Posterior vena cava (tissue), 2 donors: ENCODE measurements at places on chromosomes 12 and 14.
A peak's percentile ranks its signal among the peaks of the same experiment; 100 is the strongest.

DNA sequence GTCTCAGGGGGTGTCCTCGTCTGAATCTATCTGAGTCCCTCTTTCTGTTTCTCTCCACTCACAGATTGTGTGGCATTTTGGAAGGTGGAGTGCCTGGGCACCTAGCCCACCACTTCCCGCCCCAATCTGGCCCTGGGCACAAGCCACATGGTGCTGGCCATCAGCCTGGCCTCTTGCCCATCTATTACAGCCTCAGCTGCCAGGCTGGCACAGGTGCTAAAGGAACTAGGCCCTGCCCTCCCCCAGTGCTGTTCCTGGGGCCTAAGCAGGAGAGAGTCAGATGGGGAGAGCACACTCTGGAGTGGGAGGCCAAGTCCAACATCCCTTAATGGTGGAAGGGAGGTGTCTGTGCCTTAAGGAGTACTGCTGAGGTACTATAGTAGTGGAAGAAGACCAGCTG is 8.3 kb upstream of the CALCOCO1 start:
- DNase-seq: peak; percentile 54

GRCh38 chr12:49673446-49674317 is 33.5 kb downstream of the FMNL3 start:
- DNase-seq: peak; percentile 97

DNA sequence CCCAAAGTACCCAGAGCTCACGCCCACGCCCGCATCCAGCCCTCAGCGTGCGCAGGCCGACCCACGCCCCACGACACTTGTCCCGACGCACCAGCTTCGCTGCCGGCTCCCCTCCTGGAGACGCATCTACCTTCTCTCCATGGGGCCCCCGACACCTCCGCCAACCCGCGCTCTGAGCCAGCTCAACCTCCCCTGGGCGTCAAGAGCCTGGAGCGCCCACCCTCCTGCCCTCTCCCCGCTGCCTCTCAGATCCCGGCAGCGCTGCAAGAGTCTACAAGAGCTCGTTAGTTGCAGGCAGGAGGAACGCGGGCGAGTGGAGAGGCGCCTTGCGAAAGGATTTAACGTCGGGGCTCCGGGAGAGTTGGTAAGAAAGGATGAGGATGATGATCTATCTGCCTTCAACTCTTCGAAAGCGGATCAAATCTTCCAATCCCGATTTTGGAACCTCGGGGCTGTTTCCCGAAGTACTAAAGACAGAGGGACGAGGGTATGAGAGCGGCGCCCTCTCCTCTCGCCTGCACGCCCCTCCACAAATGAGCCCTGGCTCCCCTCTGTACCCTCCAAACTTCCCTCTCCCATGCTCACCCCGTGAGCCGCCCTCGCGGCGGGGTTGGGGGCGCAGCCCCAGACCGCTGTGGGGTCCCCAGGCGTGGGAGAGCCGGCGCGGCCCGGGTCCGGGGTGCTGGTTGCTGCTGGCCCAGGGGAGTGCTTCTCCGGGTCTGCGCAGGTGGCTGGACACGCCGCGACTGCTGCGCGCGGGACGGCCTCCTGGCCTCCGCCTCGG is 979 bp downstream of the LTBP2 start:
- peak; percentile 85 for DNase-seq

DNA sequence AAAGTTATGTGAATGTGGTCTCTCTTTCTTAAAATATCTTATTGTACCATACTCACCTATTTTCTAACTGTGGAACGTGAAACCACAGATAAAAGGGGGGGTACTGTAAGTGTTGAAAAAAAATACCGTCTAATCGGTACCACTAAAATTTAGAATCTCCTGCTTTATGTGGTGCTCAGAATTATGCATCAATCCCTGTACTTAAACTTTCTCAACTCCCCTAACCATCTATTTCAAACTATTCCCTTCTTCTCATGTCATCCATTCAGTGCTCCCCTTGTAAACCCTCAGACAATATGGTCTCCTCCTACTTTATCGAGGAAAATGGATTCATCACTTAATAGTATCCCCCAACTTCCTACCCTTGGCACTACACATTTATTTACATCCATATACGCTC is 23.7 kb downstream of the DEPDC4 start:
- DNase-seq: no peak

DNA sequence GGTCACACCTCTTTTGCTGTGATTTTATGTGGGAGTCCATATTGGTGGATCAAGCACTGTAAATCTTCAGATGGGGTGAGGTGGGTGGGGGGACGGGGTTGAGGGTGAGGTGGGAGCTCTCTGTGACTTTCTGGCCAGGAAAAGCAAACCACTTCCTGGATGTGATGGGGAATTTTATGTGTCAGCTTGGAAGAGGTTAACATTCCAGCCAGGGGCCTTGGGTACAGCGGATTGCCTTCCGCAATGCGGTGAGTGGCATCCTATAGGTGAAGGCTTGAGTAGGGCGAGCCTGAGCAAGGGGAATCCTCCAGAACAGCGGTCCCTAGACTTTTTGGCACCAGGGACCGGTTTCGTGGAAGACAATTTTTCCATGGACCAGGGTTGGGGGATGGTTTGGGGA is 36.2 kb downstream of the DLK1 start:
- peak; percentile 25 for DNase-seq

- DNase-seq: peak; percentile 85
Measured at GRCh38 chr12:120584343-120585149, 3.3 kb upstream of the POP5 start.

DNA sequence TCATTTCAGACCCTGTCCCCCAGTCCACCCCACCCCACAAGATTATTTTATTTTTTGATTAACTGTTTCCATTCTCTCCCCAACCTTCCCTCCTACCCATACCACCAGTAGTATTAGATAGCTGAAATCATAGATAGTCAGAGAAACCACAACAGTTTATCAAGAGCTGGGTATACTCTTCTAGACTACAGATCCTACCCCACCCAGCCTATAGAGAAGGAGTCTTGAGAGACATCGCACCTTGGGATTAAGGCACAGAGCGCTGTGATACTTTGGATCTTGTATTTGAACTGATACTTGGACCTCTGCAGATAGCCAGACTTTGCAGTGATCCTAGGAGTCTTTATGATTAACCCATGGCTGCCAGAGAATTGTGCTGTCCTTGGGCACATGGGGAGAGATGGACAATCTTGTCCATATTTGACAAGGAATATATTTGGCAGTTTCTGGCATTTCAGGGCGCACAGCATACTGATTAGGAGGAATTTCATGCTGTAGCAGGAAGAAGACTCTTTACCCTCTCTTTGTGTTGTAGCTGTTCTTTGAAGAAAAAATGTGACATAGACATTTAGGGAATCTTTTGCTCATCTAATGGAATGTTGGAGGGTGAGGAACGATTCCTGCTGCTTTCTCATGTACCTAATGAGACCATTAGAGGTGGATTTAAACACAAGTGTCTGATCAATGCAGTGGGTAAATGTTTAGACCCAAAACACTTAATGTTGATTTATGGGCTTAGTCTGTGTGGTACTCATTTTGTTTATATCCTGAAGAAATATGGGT is 982 bp downstream of the RBMS2 start:
- DNase-seq: no peak

GRCh38 chr14:22973217-22974032 is 8.9 kb downstream of the AJUBA start:
- peak; percentile 79 for DNase-seq

GRCh38 chr14:96584199-96584906 is 82.2 kb downstream of the PAPOLA start:
- DNase-seq: peak; percentile 77

GRCh38 chr12:22480016-22480415 is 64.3 kb downstream of the C2CD5 start:
- DNase-seq: no peak

- no peak for DNase-seq
Measured at GRCh38 chr12:80766210-80766609, 49.5 kb downstream of the MYF5 start.

- DNase-seq: no peak
Measured at GRCh38 chr12:27545665-27546064, 21.7 kb downstream of the PPFIBP1 start.

DNA sequence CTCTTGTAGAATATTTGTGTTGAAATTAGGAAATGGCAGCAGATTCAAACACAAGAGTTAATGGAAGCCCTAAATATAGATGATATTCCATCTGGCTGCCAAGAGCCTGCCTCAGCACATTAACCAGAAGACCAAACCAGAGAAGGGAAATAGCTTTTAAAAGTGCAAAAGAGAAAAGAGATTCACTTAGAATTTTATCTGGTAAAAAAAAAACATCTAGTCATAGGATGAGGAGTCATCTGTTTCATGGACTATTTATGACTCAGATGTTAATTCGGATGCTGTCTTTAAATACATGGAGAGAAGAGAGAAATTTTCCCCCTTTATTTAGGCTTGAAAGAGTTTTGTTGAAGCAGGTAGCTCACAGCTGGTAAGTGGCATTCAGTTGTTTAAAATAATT is 201.6 kb upstream of the NUDT4 start:
- no peak for DNase-seq

- DNase-seq: no peak
Measured at GRCh38 chr12:94987801-94988200, 15.7 kb downstream of the NDUFA12 start.

DNA sequence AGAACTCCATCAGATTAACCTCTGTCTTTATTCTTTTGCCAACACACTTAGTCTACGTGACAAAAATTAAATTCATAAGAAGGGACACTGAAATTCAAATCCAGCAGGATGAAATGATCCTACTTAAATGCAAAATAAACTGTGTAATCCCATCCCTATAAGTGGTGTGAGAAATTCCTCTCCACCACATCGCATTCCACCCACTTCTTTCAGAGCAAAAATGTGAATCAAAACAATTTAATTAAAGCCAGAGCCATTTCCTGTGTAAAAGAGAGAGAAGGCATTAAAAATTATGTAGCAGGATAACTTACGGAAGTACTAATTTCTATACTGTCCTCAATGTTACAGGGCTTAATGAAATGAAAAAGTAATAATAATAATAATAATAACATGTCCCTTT is 844.3 kb downstream of the GALC start:
- no peak for DNase-seq

- peak; percentile 66 for DNase-seq
Measured at GRCh38 chr12:1839956-1840951, 19.9 kb downstream of the LRTM2 start.

DNA sequence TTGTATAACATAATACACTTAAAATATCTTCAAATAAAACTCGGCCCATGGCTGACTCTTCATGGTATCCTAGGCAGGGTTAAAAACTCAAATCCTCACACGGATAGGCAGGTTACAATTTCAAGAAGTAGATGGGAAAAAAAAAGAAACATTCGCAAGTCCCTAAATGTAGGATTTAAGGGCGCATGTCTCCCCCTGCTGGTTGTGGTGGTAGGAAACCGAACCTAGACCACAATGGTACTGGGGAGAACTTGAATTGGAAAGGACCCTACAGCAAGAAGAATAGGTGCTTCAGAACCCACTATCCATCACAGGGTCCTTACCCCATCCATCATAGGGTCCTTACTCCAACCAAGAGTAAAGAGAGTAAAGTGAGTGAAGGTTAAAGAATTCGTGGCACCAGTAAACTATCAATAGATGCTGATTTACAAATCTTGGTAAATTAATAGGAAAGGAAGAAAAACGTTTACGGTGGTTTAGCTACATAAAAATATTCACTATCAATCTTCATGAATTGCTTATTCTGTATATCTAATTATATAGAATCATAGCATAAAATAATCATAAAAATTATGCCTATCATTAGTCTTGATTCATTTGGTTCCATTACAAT is 3.3 kb upstream of the CIPC start:
- DNase-seq: peak; percentile 90

DNA sequence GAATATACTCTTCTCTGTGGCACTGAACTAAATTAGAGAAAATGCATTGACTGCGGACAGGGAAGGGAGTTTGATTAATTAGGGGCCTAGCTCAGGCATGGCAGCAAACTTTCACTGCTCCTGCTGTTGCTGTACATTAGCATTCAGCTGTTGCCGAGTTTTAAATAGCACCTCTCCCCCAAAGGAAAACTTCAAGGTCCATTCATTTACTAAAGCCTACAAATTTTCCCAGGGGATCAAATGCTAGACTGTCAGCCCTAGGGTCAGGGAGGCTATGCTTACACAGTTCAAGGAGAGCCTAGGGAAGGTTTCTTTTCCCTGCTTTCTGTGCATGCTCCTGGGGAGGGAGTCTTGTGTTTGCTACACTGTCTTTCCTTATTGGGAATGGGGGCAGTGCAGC is 60.0 kb upstream of the GZMB start:
- no peak for DNase-seq

DNA sequence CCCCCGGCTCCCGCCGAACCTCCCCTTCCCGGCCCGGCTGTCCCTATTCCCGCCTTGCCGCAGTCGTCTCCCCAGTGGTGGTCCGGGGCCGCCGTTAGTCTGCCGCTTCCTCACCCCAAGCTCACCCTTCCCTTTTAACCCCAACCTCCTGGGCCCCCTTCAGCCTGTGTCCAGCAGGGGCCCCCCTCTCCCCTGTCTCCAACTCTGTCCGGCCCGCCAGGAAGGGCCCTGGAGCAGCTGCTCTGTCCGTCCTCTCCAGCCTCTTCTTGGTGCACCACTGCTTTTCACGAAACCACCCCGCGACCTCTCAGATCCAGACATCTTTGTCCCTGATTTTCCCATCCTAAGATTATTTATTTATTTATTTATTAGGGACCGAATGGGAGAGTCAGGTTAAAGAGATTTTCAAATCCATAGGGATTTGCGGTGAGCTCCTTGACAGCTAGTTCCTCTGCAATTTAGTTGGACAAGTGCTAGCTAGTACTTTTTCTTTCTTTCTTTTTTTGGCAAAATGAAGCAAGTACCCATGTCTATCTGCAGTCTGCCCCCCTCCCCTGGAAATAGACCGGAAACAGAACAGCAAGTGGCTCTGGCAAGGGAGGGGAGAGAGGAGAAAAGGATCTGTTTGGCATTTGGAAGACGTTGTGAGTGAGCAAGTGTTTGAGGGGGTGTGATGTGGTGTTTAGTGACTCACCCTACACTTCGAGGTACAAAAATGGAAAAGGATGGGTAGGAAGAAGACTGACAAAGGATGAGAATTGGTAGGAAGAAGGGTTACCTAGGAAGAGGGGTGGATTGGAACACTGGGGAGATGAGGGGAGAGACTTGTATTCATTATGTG is 632 bp downstream of the UBR7 start:
- peak; percentile 87 for DNase-seq

DNA sequence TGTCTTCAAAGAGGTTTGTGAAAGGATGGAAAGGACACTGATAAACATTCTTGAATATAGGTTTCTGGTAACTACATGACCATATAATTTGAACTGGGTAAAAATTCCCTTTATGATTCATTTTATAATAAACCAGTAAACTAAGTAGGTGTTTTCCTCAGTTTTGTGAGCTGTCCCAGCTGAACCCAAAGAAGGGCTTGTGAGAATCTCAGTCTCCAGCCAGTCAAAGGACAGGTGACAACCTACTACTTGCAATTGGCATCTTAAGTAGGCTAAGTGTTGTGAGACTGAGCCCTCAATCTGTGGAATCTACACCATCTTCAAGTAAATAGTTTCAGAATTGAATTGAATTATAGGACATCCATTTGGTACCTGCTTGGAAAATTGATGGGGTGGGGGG is 75.2 kb downstream of the MYF5 start:
- DNase-seq: no peak

GRCh38 chr12:28023156-28023887 is 50.8 kb upstream of the PTHLH start:
- DNase-seq: no peak
